Heart right ventricle (tissue), 16 donors: ENCODE measurements at places on chromosomes 5 and 9. TPM values are rescaled to one million over a fixed set of nuclear protein-coding genes. Genes with fewer than 3 reads are reported as not detected.

- no peak for DNase-seq
These were observed 1.2 kb upstream of the ZDHHC11 start for GRCh38 chr5:852018-852417.

GRCh38 chr5:124948062-124948753 is 201.8 kb upstream of the ZNF608 start:
- no peak for DNase-seq

DNA sequence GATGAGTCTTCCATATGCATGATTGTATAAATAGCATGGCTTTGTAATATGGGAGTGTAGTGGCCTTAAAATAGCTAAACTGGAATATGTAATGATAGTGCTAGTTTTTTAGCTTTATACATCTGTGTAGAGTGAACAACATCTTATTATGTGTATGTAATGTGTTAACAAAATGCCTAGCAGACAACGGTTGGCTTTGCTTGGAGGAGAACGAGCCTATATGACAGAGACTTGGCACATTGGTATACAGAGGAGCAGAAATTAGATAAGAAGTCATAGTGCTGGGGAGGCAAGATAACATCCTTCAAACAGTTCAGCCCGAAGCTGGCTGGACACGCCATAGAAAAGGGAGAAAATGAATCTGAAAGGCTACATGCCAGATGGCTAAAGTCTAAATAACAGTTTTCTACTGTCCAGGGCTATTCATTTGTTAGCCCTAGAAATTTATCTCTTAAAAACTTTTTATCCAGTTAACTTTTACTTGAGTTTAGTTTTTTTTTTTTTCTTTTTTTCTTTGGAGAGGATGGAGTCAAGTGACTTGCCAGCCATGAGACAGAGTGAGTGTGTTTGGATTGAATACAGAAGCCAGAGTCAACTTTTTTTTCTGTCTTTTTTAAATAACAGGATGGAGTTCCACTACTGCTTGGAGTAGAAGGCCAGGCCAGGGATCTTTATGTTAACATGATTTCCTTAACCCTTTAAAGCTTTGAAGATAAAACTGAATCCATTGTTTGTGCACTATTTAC is 214.4 kb upstream of the ACTBL2 start:
- DNase-seq = no peak

GRCh38 chr5:40227931-40228330 is 451.8 kb upstream of the PTGER4 start:
- no peak for DNase-seq

GRCh38 chr5:180690562-180690961 is 41.2 kb upstream of the FLT4 start:
- no peak for DNase-seq

The CFAP157 gene
- total RNA-seq = not detected

DNA sequence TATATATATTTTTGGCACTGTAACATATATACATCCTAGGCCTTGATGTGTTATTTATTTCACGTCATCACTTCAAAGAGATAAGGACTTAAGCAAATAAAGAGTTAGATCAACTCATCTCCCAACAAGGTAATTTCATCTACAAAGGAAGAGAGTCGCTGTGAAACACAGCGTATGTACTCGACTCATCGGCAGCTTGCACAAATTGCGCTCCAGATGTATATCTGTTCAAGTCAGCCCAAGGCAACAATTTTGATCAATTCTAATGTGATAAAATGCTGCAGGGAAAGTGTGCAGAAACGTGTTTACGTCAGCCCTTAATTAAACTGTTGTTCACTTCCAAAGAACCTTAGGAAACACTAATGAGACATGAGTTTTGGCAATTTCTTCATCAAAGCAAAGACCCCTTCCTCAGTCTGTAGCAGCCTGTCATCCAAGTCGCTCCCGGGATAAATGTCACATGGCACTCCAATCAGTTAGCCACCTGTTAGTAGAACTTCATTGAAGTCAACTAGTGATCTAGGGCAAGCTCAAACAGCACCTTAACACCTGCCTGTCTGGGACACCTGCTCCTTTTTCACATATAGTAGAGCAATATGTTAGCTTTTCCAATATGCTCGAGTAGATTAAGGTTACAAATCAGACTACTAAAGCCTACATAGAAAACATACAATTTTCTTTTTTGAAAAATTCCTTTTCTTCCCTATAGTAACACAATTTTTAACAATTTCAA is 182.4 kb downstream of the NFIB start:
- DNase-seq = no peak

DNA sequence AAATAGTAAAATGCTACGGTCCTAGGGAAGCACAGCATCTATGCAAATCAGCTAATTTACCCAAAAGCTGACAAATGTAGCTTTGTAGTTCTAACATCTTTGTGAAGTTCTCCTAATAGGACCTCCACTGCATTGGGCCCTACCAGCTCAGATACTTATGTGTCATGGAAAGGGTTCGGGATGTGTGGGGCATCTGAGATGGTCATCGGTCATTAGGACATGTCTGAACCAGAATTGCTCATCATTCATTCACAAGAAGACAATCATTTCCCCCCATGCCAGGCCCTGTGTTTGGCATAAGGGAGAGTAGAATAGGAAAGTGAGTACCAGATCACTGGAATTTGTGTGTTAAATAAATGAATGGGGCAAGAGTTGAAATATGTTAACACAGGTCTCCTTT is 35.7 kb downstream of the PWWP2A start:
- no peak for DNase-seq

- DNase-seq = peak; percentile 40
These were observed 1.7 kb upstream of the ACSL6 start for GRCh38 chr5:132013006-132013689.

The LIX1 gene
- not detected for total RNA-seq

DNA sequence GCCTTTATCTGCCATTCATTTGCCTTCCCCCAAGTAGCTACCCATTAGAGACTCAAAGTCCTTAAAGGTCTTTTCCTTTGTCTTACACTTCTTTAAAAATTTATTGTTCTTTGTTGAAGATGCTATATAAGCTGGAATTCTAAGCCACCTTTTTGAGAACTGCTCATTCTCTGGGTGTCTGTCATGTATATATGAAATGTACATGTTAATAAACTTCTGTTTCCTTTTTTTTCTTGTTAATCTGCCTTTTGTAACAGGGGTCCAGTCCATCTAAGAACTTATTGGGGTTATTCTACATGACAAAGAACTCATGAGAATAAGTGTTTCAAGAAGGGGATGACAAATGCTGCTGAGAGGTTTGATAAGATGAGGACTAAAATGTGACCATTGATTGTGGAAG is 41.5 kb downstream of the PCDHAC2 start:
- DNase-seq = no peak

DNA sequence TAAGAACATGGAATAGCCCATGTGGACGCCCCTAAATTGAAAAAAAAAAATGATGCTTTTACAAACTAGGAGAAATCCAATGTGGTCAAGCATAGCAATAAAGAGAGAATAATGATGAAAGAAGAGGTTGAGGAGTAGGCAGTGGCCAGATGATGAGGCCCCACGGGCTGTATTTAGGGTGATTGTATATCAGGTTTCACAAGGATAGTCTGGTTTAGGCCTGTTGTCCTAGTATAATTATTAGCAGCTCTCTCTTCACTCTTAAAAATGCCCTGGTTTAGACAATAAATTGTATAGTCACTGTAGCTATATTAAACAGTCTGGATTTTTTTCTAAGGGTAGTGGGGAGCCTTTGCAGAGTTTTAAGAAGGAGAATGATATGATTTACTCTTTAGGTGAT is 102.4 kb upstream of the PRRC1 start:
- DNase-seq = no peak

DNA sequence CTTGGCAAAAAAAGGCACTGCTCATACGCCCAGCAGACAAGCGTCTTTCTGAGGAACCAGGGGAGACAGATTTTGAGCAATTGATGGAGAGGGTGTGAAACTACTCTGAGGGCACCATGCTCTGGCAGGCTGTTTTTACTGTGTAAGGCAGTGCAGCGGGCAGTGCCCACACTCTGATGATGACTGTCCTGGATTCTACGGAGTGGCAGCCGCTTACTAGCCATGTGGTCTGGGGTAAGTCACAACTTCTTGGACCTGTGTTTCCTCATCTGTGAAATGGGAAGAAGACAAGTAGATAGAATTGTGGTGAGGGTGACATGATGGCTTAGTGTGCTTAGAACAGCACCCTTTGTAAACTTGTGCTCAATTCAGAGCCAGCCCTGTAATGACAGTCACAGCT is 38.8 kb downstream of the FABP6 start:
- DNase-seq = no peak

The TPPP gene
- total RNA-seq = 35.2 TPM

DNA sequence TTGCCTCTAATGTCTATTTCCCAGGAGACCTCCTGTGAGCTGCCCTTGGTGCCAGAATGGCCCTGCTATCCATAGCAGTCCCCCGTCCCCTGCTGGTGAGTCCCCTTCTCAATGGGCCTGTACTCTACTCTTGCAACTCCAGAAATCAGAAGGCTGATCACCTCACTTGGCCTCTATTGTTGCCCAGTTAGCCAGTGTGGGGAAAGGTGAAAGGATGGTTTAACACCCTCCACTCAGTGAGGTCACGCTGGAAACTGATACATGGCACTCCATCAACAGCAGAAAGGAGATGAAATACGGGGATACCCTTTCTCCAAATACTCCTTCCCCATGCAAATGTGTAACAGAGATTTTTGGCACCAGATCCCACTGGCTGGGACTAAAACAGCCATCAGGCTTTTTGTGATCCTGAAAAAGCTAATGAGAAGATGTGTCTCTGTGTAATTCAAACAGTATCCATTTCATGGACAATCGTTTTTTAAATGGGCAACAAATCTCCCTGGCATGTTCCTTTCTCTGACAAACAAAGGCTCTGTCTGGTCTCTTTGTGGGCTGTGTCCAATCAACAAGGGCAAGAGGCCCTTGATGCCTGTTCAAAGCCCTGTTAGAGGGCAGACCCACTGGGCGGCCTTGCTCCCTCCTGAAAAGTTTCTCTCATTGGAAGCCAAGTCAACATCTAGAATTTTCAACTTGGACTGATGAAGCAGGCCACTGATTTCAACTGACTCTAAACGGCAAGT is 343.7 kb downstream of the SPOCK1 start:
- no peak for DNase-seq
